ENCODE measurements at places on chromosomes 3 and 15.

GRCh38 chr3:64080616-64081234 is 57.4 kb upstream of the PSMD6 start:
- no peak for DNase-seq

DNA sequence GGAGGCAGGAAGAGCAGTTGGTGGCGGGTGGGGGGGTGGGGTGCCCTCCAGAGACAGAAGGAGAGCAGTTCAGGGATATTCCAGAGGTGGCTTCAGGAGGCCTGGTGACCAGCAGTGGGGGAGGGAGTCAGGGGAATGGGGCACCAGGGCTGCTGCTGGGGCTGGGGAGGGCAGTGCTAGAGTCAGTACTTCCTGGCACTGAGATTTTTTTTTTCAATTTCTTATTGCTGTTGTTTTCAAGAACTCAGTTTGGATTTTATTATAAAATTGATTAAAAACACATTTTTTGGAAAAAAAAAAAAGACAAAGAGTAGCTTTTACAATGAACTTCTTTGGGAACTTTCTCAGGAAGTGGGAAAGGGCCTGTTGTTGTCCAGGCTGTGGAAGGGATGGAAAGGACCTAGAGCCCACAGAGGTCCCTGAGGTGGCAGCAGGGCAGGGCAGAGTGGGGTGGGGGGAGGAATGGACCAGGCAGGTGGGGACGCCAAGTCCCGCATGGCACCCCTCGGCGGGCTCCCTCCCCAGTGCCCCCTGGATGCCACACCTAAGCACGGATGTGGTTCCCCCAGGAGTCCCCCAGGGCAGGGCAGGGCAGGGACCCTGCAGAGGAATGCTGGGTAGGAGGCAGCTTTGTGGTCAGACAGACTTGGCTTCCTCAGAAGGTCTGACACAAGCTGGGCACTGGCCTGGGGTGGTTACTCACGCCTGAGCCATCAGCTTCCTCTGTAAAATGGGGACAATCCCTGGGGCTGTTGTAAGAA is 8.5 kb upstream of the ANPEP start:
- DNase-seq = no peak

- no peak for DNase-seq
Measured at GRCh38 chr3:44175070-44175469, 66.6 kb upstream of the TOPAZ1 start.

DNA sequence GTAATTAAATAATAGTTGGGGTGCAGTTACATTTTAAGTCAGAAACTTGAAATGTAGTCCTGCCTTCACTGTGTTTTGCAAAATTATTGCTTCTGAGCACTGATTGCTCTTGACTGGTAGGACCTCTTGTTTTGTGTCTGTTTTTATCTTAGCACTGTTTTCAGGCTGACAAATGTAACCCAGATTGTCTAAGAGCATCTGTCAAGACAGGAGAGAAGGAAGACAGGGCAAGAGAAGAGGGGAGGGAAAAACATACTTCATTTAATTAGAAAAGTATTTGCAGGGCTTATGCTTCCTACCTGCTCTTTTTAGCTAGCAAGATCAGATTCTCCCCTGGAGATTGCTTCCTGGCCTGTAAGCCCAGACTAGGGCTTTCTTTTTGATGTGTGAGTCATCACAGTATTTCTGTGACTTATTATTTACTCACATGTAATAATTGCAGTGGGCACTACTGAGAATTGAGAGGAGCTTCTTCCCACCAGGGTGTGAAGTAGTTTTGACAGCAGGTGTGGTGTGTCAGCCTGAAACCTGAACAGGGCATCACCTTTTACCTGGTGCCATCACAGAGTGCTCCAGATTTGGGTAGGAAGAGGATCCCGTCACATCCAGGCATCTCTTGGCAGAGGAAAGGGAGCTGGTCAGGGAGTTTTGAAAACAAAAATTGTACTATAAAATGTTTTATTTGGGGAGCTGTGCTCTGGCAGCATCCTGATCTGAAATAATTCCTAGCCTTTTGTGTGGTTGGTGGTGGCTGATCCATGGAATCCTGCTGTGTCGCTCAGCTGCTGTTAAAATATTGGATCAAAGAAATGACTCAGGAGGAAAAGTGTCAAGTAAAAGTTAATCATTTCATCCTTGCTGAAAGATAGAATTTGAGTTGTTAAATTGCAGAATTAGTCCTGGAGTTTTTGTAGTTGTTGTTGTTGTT is 98.2 kb downstream of the TMEM108 start:
- DNase-seq = no peak

DNA sequence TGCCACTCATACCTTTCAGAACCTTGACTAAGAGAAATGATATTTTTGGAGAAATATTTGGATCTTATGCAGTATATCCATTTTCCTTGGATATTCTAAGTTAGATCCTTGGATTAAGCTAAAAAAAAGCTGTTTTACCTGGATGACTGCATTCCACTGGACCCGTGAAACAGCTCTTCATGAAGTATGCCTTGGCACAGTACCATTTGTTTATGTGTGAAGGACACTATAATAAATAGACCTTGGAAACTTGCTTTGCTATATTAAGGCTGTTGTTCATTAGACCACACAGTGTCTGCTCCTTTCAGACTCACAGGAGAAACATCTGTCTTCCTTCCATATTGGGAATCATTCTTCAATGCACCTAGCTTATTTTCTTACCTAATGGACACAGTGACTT is 651.0 kb upstream of the TGFBR2 start:
- no peak for DNase-seq

- no peak for DNase-seq
Measured at GRCh38 chr3:182482705-182483104, 310.6 kb upstream of the ATP11B start.

- DNase-seq = no peak
Measured at GRCh38 chr15:46815765-46816164, 901.5 kb upstream of the SEMA6D start.

DNA sequence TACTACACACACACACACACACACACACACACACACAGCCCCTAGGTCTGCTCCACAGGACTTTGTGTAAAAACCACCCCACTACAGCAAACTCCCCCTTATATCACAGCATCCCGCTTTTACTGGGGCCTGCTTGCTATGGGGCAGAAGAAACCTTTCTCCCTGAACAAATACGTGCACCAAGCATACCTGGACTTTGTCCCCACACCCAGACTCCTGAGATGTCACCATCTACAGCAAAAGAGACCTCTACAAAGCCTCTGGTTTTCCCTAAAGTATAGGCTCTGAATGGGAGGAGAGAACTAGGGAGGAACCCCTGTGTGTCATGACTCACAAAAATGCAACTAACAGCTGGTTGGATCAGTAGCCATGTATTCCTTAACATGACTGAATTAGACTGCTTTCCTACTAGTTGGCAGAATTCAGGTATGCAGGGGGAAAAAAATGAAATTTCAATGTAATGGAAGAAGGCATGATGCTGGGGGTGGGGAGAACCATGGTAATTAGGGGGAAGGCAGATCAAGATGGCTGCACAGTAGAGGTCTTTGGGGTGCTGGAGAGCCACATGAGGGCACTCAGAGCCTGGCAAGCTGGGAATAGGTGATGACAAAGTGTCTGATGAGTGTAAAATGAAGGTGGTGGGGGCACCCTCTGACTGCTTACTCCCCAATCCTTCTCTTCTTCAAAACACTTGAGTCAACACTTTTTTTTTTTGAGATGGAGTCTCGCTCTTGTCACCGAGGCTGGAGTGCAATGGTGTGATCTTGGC is 45.9 kb downstream of the DAPK2 start:
- no peak for DNase-seq

DNA sequence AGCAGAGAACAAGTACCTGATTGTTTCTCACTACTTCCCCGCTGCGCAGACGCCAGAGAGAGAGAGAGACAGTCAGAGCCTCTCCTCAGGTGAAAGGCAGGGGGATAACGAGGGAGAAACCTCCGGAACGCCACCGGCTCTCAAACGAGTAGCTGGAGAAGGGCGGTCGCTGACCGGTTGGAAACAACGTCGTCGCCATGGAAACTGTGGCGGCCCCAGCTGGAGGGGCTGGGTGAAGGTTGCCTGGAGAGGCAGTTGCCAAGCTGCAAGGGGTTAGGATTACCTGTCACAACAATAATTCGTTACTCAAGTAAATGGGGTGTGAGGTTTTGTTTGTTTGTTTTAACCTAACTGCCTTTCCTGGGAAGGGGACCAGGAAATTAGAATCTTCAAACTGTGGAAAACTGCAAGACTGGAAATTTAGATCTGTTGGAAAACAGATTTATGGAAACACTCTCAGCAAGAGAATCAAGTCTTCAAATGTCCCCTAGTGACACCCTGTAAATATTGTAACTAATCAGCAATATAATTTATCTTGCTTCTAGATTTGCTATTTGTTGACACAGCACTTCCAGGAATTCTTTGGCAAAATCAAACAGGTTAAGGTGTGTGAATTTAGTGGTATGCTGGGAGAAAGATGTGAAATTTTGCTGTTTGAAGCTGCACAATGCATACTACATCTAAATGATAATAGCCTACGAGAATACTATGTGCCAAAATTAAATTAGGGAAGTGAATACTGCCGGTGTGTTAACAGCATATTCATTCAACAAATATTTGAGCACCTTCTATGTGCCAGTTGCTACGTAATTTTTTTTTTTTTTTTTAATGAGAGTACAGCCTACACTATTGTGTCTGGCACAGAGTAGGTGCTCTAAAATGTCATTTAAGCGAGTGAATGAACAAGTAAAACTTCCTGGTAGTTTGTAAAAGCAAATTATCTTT is at the start of gene DNAH12:
TSS of gene DNAH12 (minus strand) at position 164 of the 945 bp plus-strand sequence. CDS start 1,474 bp downstream, outside the sequence.
- no peak for DNase-seq

DNA sequence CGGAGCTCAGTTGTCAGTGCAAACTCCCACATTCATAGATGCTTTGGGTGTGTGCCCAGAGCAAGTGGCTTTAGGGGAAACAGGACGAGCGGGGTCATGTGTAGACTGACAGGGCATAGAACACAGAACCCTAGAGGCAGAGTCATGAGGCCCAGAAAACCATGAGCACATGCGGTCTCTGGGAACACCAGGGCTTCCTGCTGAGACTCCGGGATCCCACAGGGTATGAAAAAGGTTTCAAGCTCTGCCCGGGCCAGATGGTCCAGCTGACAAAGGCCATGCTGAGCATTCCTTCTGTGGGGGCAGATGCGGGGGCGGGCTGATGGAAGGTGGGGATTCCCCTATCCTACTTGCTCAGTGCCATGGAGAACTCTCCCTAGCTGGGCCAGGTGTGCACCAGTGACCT is 44.8 kb downstream of the ROPN1B start:
- DNase-seq = no peak

DNA sequence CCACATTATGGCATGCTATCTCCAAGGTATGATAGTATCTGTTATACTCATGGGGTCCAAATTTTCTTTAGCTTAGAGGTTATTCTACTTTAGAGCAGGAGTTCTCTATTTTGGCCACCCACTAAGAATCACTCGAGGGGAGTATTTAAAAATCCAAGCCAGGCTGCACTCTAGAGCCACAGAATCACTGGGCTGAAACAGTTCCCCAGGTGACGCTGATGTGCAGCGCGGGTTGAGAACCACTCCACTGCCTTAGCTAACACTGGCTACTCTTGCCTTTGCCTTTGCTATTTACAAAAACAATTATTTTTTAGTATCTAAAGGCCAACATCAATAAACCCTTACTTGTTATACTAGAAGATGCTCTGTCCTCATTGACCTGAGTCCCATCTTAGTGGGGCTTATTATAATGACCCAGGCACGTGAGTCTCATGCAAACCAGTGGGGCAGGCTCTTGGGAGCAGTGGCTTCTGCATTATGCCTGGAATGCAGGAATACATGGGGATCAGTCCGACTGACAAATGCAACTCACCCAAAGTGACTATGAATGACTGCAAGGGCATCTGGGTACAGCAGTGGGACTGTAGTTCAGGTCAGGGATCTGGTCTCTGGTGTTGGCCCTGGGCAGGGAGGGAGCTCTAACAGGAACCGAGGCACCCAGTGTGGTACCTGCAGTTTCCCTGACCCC is 21.7 kb upstream of the CGNL1 start:
- no peak for DNase-seq

- no peak for DNase-seq
Measured at GRCh38 chr3:189340680-189341460, 169.1 kb downstream of the TPRG1 start.

GRCh38 chr3:81651139-81651538 is 110.3 kb downstream of the GBE1 start:
- DNase-seq = no peak

DNA sequence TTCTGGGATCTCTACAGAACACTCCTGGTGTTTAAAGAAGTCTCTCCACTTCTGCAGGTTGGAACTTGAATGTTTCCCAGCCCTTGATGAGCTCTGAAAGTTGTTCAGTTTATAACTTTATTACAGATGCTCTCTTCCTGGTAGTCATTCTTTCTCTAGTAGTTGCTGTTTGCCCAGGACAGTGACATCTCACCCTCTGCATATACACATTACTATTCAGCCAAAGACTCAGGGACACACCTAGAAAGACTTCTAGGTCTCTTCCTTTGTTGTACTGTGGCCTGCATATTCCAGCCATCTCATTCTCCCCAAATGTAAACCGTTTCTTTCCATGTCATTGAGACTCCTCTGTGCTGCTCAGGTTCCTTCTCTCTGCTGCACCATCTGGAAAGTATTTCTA is 76.7 kb downstream of the MITF start:
- no peak for DNase-seq

DNA sequence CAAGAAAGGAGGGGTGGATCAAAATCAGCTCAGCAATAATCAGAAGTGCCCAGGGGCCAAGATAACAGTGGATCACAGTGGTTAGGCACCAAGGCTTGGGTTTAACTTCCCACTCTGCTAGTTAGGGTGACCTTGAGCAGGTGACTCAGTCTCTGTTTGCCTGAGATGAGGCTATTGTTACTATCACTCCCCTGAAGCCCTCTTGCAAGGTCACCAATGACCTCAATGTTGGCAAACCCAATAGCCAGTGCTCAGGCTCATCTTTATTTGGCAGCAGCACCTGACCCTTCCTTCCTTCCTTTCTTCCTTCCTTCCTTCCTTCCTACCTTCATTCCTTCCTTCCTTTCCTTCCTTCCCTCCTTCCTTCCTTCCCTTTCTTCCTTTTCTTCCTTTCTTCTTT is 102.4 kb upstream of the HACD2 start:
- DNase-seq = no peak

GRCh38 chr3:113685956-113686721 is 10.3 kb downstream of the USF3 start:
- no peak for DNase-seq

DNA sequence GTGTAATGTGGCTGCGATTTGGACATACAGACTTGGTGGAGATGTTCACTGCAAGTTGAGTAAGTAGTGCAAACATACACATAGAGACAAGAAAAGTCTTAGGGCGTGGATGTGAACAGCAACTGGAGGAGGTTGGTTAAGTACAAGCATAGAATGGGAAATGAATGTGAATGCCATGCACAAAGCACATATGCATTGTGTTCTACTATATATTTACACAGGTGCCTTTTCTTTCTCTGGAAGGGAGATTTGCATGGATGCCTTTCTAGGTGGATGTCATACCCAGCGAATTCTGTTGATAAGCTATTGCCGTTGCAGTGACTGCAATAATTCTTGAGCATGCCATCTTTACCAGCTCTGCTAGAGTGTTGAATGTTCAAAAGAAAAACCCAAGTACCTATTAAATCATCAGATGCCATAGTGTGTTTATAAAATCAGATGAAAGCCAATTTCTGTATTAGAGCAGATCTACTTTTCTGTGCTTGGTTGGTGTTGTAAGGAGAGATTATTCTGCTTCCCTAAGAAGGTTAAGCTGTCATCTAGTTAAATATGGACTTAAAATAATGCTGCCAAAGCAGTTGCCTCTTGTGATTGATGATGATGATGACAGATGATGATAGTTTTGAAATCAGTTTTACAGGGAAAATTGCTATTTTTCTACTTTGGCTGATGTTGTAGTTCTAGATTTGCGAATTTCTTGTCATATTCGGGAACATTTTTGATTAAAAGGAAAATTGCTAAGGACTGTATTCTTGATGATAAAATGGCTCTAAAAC is 148.4 kb downstream of the CNTN4 start:
- DNase-seq = no peak
